ENCODE measurements at places on chromosomes 2 and 18.

DNA sequence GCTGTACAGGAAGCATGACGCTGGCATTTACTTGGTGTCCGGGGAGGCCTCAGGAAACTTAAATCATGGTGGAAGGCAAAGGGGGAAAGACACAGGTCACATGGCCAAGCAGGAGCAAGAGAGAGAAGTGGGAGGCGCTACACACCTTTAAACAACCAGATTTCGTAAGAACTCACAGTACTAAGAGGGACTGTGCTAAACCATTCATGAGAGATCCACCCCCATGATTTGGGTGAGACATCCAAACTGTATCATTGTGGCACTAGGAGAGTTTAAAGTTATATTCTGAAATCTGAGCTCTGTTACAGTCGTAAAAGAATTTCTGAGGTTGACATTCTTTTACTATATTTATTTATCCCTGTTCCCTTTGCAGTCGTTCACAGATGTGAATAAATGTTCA is 116.6 kb downstream of the ICA1L start:
- no peak for DNase-seq

DNA sequence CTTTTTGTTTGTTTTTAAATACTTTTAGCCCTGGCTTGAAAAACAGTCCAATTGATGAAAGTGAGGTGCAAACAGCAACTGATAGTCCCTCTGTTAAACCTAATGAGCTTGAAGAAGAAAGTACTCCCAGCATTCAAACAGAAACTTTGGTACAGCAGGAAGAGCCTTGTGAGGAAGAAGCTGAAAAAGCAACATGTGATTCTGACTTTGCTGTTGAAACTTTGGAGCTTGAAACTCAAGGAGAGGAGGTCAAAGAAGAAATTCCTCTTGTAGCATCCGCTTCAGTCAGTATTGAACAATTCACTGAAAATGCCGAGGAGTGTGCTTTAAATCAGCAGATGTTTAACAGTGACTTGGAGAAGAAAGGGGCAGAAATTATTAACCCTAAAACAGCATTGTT is 30.6 kb upstream of the DYSF start:
- no peak for DNase-seq

DNA sequence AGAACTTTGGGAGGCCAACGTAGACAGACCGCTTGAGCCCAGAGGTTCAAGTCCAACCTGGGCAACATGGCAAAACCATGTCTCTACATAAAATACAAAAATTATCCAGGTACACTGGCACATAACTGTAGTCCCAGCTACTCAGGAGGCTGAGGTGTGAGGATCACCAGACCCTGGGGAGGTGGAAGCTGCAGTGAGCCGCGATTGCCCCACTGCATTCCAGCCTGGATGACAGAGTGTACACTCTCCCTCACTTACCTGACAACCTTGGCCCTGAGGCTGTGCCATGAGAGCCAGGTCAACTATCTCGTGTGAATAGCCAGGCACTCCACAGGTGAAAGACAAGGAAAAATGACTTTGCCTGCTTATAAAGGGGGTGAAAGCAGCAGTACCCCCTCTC is 39.3 kb downstream of the CBLN2 start:
- no peak for DNase-seq

- DNase-seq = no peak
Observed at GRCh38 chr2:9658972-9659371, 28.2 kb upstream of the YWHAQ start.

- no peak for DNase-seq
Observed at GRCh38 chr2:203016716-203017115, 2.0 kb downstream of the NBEAL1 start.

DNA sequence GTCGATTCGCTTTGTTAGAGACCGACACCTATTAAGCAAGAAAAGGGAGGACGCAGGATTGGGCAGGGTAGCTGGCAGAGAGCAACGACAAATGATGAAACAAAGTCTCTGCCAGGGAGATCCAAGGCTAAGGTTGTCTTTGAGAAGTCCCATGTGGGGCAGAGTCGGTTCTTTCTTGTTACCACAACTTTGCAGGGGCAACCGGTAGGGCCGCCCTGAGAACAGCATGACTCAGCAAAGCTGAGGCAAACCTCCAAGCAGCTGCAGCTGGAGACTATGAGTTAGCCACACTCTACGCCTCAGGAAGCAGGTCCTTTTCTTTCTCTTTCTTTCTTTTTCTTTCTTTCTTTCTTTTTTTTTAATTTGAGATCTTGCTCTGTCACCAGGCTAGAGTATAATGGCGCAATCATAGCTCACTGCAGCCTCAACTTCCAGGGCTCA is 452.3 kb upstream of the ID2 start:
- DNase-seq = peak; percentile 37

GRCh38 chr2:70024284-70024683 is 62.9 kb upstream of the ASPRV1 start:
- no peak for DNase-seq

GRCh38 chr2:36088716-36089328 is 266.8 kb upstream of the CRIM1 start:
- DNase-seq = no peak

GRCh38 chr18:77161961-77162360 is 29.4 kb upstream of the MBP start:
- DNase-seq = no peak

DNA sequence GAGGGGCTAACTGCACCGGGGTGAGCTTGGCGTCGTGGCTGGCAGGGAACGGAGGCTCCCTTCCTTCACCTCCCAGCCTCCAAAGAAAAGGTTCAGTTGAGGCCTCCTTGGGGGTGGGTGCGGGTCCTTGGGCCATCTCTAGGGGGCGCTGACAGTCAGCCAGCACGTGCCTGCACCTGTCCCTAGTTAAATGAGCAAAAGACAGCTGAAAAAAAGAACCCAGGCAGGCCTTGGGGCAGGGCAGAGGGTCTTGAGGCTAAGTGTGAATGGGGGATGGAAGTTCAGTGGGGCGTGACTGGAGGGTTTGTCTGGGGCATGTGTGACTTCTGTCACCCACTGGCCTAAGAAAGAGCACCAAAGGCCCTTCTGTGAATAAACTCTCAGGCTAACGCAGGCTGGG is 56.4 kb downstream of the ZFP36L2 start:
- peak; percentile 70 for DNase-seq

- no peak for DNase-seq
Observed at GRCh38 chr2:128792476-128793054, 473.9 kb upstream of the HS6ST1 start.

GRCh38 chr2:204051476-204051875 is 114.9 kb downstream of the ICOS start:
- no peak for DNase-seq

DNA sequence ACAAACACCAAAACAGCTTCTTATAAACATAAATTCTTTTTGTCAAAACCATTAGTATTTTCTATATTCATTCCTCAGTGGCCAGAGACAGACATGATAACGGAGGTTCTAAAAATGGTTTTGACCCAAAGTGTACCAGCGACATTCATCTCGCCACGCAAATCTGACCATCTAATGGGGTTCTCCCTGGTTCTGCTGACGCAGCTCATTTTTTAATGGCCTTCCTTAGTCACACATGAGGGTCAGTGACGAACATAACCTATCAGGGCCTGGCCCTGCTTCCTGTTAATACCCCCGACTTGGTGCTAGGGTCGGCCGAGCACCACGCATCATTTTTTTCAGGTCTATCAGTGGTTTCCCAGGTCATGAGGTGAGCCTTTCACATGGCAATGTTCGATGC is 45.9 kb upstream of the ARL4C start:
- DNase-seq = no peak

DNA sequence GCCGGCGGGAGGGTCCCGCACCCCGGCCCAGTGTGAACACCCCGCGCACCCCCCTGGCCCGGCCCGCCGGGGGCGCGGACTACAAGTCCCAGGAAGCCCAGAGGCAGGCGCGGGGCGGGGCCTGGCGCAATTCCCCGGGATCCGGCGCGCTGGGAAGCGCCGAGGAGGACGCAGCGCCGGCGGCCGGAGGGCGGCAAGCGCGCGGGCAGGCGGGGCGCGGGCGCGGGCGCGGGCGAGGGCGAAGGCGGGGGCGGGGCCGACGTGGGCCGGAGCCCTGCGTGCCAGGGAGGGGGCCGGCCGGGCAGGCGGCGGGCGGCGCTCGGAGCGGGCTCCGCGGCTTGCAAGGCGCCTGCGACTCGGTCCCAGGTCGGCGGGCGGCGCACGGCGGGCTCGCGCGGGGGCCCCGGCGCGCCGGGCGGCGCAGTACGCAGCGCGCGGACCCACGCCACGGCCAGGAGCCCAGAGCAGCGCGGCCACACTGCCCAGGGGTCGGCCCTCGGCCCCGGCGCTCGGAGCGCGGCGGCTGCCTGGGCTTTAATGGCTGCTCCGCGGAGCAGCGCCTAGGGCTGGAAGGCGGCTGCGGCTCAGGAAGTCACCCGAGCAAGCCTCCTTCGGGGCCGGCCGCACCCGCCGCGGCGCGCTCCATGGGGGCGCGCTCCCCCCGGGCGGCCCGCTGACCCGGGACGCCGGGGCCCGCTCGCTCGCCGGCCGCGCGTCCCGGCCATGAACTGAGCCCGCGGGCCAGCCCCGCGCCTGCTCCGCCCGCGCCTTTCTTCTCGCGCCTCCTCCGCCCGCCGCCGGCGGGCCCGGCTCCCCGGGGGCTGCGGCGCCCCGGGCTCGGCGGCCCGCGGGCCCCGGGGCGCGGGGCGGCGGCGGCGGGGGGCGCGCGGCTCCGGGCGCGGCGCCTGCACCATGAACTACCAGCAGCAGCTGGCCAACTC is at the start of gene AGAP1:
Gene AGAP1 (plus strand): TSS at position 269 of the 941 bp plus-strand sequence.
- no peak for DNase-seq

GRCh38 chr2:237626813-237627440 is 460 bp upstream of the LRRFIP1 start:
- DNase-seq = no peak

- DNase-seq = no peak
Observed at GRCh38 chr2:68771211-68771751, 36.7 kb downstream of the ARHGAP25 start.

GRCh38 chr18:28080876-28081300 is 96.0 kb downstream of the CDH2 start:
- DNase-seq = no peak

DNA sequence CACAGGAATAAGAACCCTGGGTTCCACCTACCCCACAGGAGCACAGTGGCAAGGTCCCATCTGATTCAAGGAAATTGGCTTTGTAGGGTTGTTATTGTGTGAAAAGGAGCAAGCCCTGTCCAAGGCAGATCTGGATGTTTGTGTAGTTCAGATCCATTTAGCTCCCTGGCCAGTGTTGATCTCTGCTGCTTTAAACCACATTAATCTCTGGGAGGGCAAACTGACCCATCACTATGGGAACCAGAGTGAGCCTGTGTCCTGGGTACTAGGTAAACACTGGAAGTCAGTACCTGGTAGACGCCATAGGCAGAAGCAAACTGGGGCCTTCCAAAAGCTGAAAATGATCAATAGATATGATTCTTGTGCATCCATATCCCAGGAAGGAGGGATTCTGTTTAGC is 271.5 kb upstream of the EPAS1 start:
- DNase-seq = no peak

- DNase-seq = no peak
Observed at GRCh38 chr2:51410331-51410730, 378.4 kb upstream of the NRXN1 start.

GRCh38 chr2:188294352-188294926 is 2.8 kb downstream of the GULP1 start:
- no peak for DNase-seq

- DNase-seq = no peak
Observed at GRCh38 chr18:24051031-24051947, 36.7 kb downstream of the TTC39C start.

GRCh38 chr2:230155359-230155758 is 64.4 kb downstream of the SP110 start:
- DNase-seq = no peak

GRCh38 chr2:8935982-8936381 is 67.5 kb downstream of the MBOAT2 start:
- DNase-seq = no peak

DNA sequence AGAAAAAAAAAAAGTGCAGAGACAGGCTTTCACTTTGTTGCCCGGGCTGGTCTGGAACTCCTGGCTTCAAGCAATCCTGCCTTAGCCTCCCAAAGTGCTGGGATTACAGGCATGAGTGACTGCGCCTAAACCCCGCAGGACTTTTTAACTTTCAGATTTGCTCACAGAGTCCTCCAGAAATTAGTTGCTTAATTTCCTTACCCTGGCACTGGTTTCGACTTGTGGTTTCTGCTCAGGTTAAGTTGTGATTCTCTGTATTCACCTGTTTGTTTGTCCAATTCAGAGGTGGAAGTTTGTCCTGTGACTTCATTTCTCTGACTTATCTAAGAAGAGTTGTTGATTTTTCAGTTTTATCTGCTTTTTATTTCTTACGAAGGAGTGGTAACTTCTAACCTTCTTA is 238.1 kb downstream of the TMEM182 start:
- DNase-seq = no peak

- DNase-seq = no peak
Observed at GRCh38 chr2:182521453-182522404, 94.9 kb upstream of the PDE1A start.

DNA sequence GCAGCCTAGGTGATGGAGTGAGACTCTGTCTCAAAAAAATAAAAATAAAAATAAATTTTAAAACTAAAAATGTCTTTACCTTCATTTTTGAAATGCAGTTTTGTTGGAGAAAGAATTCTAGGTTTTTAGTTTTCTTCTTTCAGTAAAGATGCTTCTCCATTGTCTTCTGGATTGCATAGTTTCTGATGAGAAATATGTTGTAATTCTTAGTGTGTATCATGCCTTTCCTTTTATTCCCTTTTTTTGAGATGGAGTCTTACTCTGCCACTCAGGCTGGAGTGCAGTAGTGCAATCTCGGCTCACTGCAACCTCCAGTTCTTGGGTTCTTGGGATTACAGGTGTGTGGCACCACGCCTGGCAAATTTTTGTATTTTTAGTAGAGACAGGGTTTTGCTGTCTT is 130.0 kb upstream of the FBXO11 start:
- no peak for DNase-seq

GRCh38 chr2:196719110-196719872 is 79.8 kb downstream of the CCDC150 start:
- no peak for DNase-seq

DNA sequence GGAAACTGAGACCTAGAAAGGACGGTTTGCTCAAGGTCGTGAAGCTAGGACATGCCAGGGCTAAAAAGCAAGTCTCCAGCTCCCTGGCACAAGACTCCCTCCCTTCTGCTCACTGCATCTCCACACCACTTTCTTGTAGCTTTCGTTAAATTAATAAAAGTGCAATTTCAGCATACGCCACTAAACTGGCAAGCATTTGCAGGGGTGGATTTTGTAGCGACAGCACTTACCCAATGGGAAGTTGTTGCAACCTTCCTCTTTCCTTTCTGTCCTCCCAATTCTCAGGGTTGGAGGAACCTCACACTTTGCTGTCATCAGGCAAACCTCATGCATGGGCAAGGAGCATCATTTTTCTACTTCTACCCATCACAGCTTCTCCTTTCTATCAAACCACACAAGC is 7.4 kb upstream of the RHOB start:
- no peak for DNase-seq
